ENCODE measurements at places on chromosomes 1 and 21. TPM values are rescaled to one million over a fixed set of nuclear protein-coding genes. Genes with fewer than 3 reads are reported as not detected.

The DNASE2B gene
- polyA plus RNA-seq, result not detected

The SMIM11 gene
- polyA plus RNA-seq, result 3.5 TPM

The PRAMEF9 gene
- not detected for polyA plus RNA-seq

The HIVEP3 gene
- 0.30 TPM for polyA plus RNA-seq

The DCST1 gene
- not detected for polyA plus RNA-seq

The TRIM46 gene
- polyA plus RNA-seq, result 7.4 TPM

The TMEM9 gene
- 71.1 TPM for polyA plus RNA-seq

The TEKT2 gene
- polyA plus RNA-seq, result 0.36 TPM

All from GM23338 (cell line).